ENCODE measurements at places on chromosomes 13 and 19.

- DNase-seq = no peak
Observed at GRCh38 chr13:103283451-103283820, 217.2 kb upstream of the SLC10A2 start.

- DNase-seq = no peak
Observed at GRCh38 chr19:39405261-39405957, 1.2 kb upstream of the ZFP36 start.

DNA sequence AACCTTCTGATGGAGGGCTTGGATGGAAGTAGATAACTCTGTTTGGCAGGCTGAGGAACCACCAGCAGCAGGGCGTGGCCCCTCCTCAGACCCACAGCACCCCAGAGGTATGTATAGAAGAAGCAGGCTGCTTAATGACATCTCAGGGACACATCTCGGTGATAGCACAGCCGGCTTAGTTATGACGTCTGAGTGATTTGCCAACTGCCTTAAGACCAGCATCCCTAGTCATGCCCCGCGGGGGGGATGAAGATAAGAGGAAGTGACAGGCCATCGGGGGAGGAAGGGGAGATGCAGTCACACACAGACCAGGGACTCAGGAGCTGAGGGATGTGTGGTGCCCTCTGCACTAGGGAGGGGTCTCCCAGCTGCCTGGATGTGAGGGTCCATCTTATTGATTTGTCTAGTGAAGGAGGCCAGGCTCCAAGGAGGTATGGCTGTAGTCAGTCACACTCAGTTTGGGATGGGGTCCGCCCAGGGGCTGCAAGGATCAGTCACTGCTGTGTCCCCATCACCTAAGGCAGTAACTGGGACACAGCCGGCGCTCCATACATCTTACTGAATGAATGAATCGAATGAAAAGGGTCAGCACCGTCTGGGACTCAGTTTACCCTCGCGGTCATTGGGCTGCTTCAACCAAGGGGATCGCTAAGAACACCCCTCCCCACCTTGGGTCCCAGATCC lies 19.2 kb upstream of the ERCC1 start:
- DNase-seq = peak; percentile 56

- peak; percentile 81 for DNase-seq
Observed at GRCh38 chr19:32976223-32976805, 4.3 kb downstream of the FAAP24 start.

GRCh38 chr13:54705738-54706137 lies 1677.1 kb downstream of the OLFM4 start:
- DNase-seq = no peak

DNA sequence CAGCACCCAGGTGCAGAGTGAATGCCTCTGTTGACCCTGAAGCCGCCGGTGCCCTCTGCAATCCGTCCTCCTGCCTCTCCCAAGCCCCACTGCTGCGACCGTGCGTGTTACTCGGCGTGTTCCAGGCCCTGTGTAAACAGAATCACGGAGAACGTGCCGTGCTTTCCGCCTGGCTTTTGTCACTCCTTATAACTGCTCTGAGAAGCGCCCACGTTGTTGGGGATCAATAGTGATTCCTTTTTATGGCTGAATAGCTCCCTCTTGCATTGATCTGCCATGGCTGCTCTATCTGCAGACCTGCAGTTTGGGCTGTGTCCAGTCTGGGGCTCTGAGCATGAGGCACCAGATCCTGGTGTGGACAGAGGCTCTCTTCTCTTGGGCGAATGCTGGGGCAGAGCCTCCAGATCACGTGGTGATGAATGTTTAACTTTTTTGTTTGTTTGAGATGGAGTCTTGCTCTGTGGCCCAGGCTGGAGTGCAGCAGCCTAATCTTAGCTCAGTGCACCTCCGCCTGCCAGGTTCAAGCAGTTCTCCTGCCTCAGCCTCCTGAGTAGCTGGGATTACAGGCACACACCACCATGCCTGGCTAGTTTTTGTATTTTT lies 15.8 kb downstream of the ADPRHL1 start:
- no peak for DNase-seq

DNA sequence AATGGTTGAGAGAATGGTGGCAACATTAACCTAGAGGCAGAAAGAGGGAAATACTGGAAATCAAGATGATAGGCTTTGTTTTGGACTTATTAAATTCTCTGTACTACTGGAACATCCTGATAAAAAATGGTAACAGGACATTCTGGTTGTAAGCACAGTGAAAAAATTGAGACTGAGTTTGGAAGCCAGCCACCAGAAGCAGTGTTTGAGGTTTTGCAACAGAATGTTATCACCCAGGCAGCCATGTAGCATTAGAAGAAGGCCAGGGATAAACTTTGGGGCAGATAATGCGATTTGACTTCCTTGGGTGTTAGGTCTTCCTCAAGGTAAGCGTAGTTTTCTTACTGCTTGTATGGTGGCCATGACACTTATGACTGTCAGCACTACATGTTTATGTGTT lies 307.4 kb downstream of the ATP8A2 start:
- DNase-seq = no peak

DNA sequence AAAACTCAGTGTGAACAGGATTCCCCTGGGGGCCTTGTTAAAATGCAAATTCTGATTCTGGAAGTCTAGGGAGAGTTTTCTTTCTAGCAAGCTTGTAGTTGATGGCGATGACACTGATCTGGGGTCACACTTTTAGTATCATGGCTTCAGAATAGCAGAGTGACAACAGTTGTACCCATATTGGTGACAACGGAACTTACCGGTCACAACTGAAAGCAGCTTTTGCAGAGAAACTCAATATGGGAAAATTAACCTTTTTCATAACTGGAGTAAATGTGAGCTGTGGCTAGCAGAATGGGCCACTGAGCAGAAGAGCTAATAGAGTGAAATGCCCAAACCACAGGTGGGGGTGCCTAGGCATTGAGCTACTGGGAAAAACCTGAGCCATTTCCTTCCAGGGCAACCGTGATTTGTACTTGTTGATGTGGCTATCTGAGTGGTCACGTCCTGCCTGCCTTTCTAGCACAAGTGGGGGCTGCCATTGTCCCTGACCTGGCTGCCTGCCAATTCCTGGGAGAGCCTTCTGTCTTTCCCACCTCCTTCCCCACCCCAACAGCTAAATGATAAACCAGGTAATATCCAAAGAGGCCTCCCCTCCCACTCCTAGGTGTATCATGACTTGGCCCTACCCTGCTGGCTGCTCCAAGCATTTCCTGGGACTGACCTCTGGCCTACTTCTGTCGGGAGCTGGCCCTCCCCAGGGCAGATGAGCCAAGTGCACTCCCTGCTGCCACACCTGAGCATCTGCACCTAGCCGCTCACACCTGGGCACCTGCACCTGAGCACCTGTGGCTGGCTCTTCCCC lies 1.7 kb upstream of the SLC10A2 start:
- DNase-seq = no peak

- DNase-seq = no peak
Observed at GRCh38 chr19:9729162-9729561, 39.4 kb downstream of the ZNF846 start.

GRCh38 chr13:50644081-50644871 lies 199.2 kb downstream of the DLEU7 start:
- DNase-seq = no peak

Data from fibroblast of pulmonary artery (primary cell).